ENCODE measurements at places on chromosomes 13 and 19.

GRCh38 chr13:110269509-110270185 is 37.3 kb downstream of the COL4A1 start:
- no peak for DNase-seq

GRCh38 chr13:55615081-55615480 is 1525.6 kb upstream of the PRR20A start:
- no peak for DNase-seq

DNA sequence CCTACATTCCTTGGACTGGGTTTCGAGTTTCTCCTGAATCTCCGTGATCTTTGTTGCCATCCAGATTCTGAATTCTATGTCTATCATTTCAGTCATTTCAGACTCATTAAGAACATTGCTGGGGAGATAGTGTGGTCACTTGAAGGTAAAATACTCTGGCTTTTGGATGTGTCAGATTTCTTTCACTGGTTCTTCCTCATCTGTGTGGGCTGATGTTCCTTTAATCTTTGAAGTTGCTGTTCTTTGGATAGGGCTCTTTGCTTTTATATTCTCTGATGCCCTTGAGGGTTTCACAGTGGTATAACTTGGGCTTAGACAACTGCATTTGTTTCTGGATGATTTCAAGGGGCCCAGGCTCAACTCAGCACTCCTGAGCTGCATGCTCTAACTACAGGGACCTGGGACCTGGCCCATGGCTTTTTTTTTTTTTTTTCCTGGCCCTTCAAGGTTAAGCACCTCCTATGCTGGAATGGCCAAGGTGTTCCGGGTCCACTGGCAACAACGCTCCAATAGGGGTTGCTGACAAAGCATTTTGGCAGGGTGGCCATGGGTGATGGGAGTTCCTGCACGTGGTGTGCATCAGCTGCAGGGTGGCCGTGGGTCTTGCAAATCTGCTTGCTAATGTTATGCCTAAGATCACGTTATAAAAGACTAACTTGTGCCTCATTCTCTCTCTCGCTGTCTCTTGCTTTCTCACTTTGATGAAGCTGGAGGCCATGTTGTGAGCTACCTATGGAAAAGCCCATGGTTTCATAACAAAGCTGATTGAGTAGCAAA is 5.9 kb upstream of the SIGLEC7 start:
- no peak for DNase-seq

DNA sequence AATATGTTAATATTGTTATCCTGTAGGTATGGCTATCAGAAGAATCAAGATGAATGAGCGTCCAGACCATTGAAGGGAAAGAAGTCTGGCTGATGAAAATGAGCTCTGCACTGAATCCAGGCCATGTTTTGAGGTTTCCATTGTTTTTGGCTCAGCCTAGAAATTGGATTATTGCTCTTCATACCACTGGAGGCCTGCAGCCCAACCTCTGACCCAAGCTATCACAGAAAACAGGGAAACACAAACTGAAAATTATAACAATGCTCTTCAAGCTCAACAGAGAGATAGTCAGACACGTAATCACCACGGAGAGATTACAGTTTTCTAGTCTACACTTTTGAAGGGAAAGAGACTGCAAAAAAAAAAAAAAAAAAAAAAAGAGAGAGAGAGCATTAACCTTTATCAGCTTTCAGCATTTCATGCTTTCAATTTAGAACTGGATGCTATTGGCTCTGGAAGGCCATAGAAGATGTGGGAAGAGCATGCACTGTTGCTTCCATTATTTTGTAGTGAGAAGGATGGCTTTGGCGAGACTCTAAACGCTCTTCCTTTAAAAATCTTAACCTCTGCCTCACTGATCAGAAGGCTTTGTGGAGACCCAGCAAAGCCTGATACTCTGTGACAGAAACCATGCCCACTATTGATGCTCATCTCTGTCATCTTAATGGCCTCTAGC is 10.8 kb downstream of the EDNRB start:
- no peak for DNase-seq

DNA sequence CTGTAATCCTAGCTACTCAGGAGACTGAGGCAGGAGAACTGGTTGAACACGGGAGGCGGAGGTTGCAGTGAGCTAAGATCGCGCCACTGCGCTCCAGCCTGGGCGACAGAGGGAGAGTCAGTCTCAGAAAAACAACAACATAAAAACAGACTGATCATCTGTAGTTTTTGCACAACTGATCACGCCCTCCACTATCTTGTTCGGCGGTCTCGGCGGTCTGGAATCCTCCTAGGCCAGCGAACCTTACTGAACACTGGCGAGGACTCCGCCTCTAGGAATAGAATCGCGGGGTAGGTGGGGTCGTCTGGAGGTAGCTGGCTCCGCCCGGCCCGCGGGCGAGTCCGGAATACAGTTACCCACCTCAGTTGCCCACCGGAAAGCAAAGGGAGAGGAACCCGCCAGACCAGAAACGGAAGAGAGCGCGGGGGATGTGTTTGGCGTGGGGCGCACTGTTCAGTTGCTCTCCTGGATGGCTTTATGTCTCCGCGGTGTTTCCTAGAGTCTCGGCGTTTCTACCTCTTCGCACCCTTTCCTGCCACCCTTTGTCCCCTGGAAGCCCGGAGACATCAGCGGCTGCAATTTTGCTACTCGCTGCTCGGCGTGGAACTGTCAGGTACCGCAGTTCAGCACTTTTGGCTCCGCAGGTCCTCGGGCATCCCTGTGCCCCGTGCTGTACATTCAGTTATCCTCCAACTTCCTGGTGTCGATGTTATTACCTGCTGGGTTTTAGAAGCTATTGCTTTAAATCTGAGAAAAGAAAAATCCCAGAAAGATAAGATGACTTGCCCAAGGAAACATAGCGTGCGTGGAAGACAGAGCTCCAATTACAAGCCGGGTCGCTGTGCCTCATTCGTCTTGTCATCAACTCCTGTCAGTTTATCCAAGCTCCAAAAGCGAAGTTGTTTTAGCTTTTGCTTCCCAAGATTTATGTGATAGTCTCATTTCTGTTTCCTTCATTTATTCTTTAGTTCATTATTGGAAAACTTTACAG is 24.9 kb upstream of the HNRNPA1L2 start:
- peak; percentile 85 for DNase-seq

DNA sequence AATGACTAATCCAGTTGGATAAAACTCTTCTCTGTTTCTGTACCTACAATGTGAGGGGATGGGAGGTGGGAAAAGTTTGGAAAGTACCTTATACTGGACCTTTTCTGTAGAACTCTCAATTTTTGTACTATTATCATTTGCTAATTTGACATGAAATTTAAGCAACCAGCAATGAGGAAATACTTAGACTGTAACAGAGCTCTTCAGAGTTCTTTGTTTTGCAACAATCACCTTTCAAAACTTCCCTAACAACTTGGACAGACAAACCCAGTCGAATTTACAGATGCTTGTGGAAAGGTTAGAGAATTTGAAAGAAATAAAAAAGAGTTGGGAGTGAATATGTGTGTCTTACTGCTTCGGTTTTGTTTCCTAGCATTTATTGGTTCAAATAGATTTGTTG is 16.8 kb downstream of the KBTBD7 start:
- DNase-seq = no peak

DNA sequence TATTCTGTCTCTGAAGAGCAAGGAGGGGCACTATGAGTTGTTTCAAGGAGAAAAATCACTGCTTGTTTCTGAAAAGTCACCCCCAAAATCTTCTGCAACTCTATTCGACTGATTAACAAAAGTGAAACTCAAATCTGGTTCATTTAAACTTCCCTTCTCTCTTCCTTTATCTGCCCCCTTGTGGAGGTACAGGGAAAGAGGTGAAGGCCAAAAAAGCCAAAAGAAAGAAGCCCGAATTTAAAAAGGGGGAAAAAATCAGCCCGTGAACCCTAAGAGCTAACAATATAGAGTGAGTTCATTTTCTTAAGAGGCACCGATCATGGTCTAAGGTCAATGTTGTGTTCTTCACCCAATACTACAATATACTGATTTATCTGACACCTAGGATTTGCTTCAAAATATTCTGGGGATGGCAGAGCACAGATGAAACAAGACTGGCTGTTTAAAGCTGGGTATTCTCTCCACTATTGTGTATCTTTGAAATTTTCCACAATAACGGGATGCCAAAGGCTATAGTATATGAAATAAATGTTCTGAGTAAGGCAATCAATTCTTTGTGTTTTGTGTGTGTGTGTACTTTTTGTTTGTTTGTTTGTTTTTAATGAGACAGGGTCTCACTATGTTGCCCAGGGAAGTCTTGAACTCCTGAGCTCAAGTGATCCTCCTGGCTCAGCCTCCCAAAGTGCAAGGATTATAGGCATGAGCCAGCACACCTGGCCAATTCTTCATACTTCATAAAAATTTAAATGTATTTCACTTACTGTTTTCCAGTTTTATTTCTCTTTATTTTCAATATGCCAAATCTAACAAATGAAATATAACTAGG is 55.0 kb upstream of the EEF1AKMT1 start:
- DNase-seq = peak; percentile 65

- DNase-seq = peak; percentile 64
These were observed 29.1 kb downstream of the VAV1 start for GRCh38 chr19:6801485-6802086.

- no peak for DNase-seq
These were observed 18.0 kb upstream of the C1QTNF9B start for GRCh38 chr13:23915308-23915707.

DNA sequence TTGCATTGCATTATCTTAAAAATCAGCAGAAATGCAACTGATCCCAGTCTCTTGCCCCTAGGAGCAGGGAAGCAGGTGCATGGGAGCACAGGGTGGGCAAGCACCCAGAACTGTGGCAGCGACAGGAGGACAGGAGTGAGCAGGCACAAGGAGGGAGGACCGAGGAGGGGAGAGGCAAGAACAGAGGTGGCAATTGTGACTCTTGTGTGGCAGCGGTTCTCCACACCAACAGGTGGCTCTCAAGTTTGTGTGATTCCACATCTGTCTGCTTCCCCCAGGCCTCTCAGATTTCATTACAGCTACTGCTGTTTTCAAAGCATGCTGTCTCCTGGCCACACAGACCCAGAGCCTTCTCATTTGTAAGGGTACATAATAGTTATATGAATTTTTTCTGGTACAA is 108.5 kb downstream of the STK24 start:
- DNase-seq = no peak

GRCh38 chr13:31862828-31863227 is 123.5 kb downstream of the RXFP2 start:
- DNase-seq = no peak

DNA sequence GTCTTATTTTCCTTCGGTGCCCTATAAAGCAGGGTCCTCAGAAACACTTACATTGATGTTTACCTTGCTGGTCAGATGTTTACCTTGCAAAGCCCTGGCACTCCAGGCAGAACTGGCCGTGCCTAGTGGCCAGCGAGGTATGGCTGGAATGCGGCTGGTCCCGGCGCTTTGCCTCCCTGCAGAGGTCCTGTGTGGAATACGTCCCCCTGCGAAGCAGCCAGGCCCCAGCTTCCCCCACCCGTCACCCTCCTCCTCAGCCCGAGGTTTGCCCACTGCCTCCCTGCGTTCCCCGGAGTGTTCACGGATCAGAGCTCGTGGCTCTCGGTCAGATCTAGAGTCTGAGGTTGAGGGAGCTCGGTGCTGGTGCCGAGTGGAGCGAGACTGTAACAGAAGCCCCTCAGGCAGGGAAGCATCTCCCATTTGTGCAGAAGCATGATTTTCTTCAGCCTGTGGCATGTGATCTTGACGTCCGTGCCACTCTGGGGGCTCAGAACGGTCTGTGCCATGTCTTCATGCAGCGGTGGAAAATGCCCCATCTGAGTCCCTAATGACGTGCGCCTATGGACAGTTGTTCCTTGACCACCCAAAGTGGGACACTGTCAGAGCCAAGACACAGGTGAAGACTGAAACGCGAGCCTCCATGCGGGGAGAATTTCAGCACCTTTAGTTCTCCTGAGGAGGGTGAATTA is 54.8 kb upstream of the SOX1 start:
- no peak for DNase-seq

- no peak for DNase-seq
These were observed 201.4 kb downstream of the FOXO1 start for GRCh38 chr13:40465015-40465390.

DNA sequence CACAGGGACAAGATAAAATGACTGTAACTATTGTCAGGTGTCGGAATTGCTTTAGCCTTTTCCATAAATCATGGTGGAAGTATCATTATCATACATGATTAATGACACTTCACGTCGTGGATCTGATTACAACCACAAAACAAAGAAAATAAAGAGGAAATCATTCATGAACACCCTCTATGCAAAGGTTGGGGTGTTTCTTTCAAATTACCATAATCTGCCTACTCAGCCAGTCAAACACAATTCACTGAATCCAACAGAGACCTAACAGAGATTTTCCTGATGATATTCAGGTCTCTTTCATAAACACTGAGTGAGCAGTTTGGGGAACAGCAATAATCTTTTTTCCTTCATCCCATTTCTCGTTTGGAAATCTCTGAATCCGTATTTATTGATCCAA is 625.6 kb downstream of the DCT start:
- DNase-seq = no peak

- DNase-seq = no peak
These were observed 8.7 kb upstream of the TIMM50 start for GRCh38 chr19:39471756-39472536.

DNA sequence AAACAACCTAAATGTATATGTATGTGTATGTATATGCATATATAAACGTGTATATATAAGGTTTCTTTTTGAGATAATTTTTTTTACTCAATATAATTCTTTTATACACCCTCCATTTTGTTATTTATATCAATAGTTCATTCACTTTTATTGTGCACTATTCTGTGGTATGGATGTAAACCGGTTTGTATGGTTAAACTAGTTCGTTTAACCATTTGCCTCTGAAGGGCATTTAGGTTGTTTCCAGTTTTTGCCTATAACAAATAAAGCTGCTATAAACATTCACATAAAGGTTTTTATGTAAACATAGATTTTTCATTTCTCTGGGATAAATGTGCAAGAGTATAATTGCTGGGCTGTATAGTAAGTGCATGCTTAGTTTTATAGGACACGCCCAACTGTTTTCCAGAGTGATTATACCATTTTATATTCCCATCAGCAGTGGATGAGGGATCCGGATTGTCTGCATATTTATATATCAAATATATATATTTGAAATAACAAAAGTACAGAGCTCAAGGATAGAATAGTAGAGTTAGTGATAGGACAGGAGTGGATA is 380.3 kb downstream of the TSHZ3 start:
- no peak for DNase-seq

- no peak for DNase-seq
These were observed 222.8 kb downstream of the LIG4 start for GRCh38 chr13:107992542-107992941.

GRCh38 chr19:5302396-5302795 is 38.2 kb downstream of the PTPRS start:
- no peak for DNase-seq

GRCh38 chr13:27455331-27455855 is 5.0 kb upstream of the MTIF3 start:
- no peak for DNase-seq

DNA sequence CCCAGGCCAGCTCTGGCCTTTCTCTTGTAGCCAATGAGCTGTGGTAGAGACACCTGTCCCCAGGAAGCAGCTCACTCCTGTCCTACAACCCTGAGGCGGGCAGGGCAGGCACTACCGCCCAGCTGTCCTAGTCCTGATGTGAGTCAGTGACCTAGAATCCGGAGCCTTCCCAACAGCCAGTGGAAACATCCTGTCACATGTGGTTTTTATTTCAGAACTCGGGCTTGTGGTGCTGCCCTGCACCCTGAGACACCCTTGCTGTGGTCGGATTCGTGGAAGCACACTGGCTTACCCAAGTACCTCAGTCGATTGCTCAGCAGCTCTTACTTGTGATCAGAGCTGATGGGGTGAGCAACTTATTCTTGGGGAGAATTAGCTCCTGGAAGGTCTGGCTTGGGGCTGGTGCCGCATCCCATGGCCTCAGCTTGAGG is 83.6 kb upstream of the ARHGEF7 start:
- DNase-seq = no peak
